ENCODE measurements at places on chromosomes 1 and 21.

- no peak for DNase-seq
Observed at GRCh38 chr1:231252336-231252735, 11.3 kb downstream of the GNPAT start.

DNA sequence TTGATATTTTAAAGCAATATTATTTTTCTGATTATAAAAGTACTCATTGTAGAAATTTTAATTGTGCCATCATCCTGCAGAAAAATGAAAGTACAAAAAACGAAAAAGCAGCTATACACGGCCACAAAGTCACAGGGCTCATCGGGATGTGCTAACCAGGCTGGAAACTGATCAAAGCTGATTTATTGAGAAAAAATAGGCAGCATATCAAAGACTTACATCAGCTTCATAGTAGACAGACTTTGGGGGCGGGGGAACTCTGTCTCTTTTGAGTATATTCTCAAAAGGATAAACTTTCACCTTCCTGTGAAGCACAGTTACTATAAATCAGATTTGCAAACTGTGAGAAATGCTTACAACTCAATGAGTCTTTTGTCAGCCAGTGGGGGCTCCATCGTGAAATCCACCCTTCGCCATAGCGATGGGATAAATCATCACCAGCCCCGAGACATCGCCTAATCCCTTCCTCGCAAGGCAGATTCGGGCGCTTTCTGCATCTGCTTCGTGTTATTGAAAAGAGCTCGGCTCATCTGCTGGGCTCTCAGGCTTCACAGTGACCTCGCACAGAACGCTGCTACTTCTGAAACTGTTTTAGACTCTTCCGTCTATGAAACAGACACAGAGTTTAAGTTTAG, 69.2 kb upstream of the ERG start:
- DNase-seq = no peak

- DNase-seq = no peak
Observed at GRCh38 chr1:111496398-111496797, 7.0 kb downstream of the ADORA3 start.

GRCh38 chr21:45926281-45926680, 55.3 kb upstream of the COL6A1 start:
- no peak for DNase-seq

- no peak for DNase-seq
Observed at GRCh38 chr1:237570530-237570929, 320.2 kb downstream of the ZP4 start.

Measured in stimulated activated CD4-positive, alpha-beta T cell treated with anti-CD3 and anti-CD28 coated beads, Interleukin-12 subunit alpha, Interleukin-12 subunit beta, amount 100 ng/mL, for 4 hours (primary cell).